ENCODE measurements at places on chromosomes 4 and X.

- no peak for DNase-seq
Measured at GRCh38 chr4:159508917-159509500, 406.1 kb downstream of the RAPGEF2 start.

- no peak for DNase-seq
Measured at GRCh38 chrX:77060572-77060971, 386.6 kb upstream of the FGF16 start.

- no peak for DNase-seq
Measured at GRCh38 chr4:105150503-105150902, 3.8 kb downstream of the TET2 start.

DNA sequence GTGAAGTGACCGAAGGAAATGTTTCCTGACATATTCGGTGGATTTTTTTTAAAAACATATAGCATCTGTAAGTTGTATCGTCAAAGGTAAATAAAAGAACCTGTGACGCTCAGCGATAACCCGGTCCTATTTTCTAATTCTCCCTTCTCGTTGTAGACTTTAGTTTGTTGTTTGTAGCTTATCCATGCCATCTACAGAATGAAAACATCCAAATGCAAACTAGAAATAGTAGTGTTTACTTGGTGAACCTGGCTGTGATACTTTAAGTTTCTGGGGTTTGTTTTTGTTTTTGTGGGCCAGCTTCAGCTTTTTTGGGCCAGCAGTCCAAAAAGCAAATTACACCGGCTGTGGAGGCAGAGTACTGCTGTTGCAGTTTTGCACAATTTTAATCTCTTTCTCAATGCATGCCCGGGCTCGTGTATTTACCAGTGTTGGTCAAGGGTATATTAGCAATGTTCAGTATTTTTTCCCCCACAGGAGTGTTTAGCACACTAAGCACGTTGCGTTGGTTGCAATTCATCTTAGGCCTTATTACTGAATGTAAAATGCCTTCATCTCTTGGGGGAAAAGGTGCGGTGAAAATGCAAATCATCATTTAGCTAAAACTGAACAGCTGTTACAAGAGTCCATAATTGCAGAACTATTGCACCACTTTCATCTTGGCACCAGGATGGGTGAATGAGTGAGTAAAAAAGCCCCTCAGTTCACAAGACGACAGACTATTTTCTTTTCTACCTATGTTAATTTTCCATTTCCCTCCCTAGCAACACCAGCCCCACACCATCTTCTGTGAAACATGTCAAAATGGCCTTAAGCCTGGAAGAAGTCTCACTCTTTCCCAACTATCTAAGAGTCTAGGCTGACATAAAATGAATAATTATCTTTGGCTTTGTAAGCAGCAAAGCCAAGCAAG lies 1.7 kb upstream of the CNOT6L start:
- DNase-seq = peak; percentile 47
